ENCODE measurements at places on chromosomes 3 and 15. TPM values are rescaled to one million over a fixed set of nuclear protein-coding genes. Genes with fewer than 3 reads are reported as not detected.

WDR93 gene
- total RNA-seq = under 0.01 TPM

GREM1 gene
- total RNA-seq = 0.09 TPM

SNTN gene
- total RNA-seq = not detected

GOLGA6L7 gene
- total RNA-seq = not detected

TMEM212 gene
- total RNA-seq = not detected

SLC12A1 gene
- not detected for total RNA-seq

FETUB gene
- total RNA-seq = not detected

CPA3 gene
- total RNA-seq = 3.1 TPM

EIF4E3 gene
- total RNA-seq = 1.3 TPM

GLDN gene
- total RNA-seq = 0.09 TPM

ZNF445 gene
- 9.4 TPM for total RNA-seq

GOLGA8T gene
- total RNA-seq = not detected

C3orf80 gene
- total RNA-seq = 0.09 TPM

BFSP2 gene
- total RNA-seq = not detected

ACTRT3 gene
- 4.3 TPM for total RNA-seq

SI gene
- total RNA-seq = not detected

PRICKLE2 gene
- total RNA-seq = 5.9 TPM
